ENCODE measurements at places on chromosomes 12 and 14.

- no peaks in the 10 kb centered on the region for H3K4me1 ChIP-seq
- H3K27me3 ChIP-seq, result peaks cover 18% of the 10 kb centered on the region
- no peak overlapping the region for H3K4me3 ChIP-seq
- H3K36me3 ChIP-seq, result no peaks in the 10 kb centered on the region
Observed at GRCh38 chr12:68888243-68888642, 44.7 kb downstream of the CPM start.

DNA sequence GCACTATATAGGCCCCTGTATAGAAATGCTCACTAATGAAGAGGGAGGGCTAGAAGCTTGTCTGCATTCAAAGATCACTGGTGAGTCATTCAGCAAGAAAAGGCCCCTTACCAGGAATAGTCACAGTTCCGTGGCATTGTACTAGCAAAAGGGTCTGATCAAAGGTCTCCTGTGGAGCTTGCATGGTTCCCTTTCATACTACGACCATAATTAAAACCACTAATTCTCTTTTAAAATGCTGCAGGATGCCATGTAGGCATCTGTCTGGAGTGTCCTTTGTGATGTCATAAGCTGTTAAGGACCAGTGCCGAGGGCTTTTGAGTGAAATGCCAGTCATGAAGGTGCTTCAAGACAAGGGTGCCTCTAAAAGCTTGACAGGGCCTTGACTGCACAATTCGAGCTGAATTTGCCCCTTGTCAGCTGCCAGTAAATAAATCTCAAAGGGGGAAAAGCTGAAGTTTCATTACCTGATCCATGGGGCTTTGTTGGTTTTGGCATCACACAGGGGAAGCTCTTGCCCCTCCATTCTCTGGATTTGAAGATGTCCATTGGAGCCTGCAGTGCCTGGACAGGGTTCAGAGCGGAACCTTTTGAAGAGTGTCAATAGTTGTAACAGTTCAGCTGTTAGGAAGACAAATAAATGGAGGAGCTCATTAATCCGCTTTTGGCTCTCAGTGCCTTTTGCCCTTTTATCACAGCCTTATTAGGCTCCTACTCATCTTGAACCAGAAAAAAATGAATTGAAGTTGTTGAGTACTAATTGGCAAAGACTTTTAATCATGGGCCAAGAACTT, 69.1 kb downstream of the TMEM260 start:
- H3K4me3 ChIP-seq, result no peak overlapping the region
- peaks cover 7% of the 10 kb centered on the region for H3K36me3 ChIP-seq
- H3K4me1 ChIP-seq, result no peaks in the 10 kb centered on the region
- DNase-seq, result no peak
- no peaks in the 10 kb centered on the region for H3K27me3 ChIP-seq

GRCh38 chr12:30701056-30701455, 5.4 kb upstream of the IPO8 start:
- H3K36me3 ChIP-seq, result no peaks in the 10 kb centered on the region
- H3K27me3 ChIP-seq, result no peaks in the 10 kb centered on the region
- DNase-seq, result no peak
- H3K4me1 ChIP-seq, result peaks cover 4% of the 10 kb centered on the region

DNA sequence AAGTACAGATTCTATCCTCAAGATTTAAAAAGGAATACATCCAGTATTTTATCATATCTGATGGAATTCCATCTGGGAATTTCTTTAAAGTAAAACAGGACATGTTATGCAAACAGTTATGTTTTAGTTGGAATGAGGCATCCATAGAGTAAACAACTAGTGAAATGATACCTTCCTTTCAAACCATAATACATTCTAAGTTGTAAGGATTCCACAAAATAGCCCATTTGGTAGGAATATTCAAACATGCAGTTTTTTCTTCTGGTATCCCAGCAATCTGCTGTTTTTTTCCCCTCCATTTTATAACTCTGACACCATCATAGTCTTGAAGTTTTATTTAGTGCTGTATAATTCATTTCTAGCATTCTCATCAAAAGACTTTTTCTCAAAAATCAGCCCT, 149.6 kb downstream of the ADAMTS20 start:
- H3K4me1 ChIP-seq, result no peaks in the 10 kb centered on the region
- no peak overlapping the region for H3K27ac ChIP-seq
- H3K4me3 ChIP-seq, result no peak overlapping the region
- no peak for DNase-seq
- no peaks in the 10 kb centered on the region for H3K27me3 ChIP-seq

GRCh38 chr14:99257673-99258221, 14.2 kb downstream of the BCL11B start:
- peak overlapping the region; percentile 100 for H3K27ac ChIP-seq
- no peak for DNase-seq
- no peaks in the 10 kb centered on the region for H3K27me3 ChIP-seq
- peaks cover 88% of the 10 kb centered on the region for H3K36me3 ChIP-seq
- peak overlapping the region; percentile 99 for H3K4me3 ChIP-seq
- peaks cover 92% of the 10 kb centered on the region for H3K4me1 ChIP-seq

DNA sequence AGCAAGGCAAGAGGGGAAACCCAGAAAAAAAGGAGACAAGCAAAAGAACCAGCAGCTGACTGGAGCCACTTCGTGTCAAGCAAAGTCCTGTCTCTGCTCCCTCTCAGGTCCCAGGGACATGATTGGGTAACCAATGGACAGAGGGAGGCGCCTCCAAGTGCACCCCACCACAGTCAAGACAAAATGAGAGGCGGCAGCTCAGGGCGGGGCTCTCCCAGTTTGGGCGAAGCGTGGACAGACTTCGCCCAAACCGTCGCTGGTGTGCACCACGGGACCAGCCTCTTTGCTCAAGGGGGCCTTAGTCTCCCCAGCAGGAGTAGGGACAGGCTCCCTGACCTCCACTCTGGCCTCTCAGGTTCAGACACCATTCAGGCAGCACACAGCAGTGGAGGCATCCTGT, 1.5 kb upstream of the BEGAIN start:
- peaks cover 2% of the 10 kb centered on the region for H3K36me3 ChIP-seq
- H3K27ac ChIP-seq, result no peak overlapping the region
- H3K27me3 ChIP-seq, result peaks cover 58% of the 10 kb centered on the region
- H3K4me1 ChIP-seq, result no peaks in the 10 kb centered on the region
- peak overlapping the region; percentile 40 for H3K4me3 ChIP-seq
- no peak for DNase-seq

- no peaks in the 10 kb centered on the region for H3K36me3 ChIP-seq
- peaks cover 34% of the 10 kb centered on the region for H3K27me3 ChIP-seq
- H3K27ac ChIP-seq, result no peak overlapping the region
- H3K4me1 ChIP-seq, result no peaks in the 10 kb centered on the region
- no peak for DNase-seq
Observed at GRCh38 chr12:102542816-102543440, 62.6 kb upstream of the IGF1 start.

GRCh38 chr14:94631536-94632304, 19.5 kb downstream of the SERPINA3 start:
- H3K27ac ChIP-seq, result no peak overlapping the region
- no peak overlapping the region for H3K4me3 ChIP-seq
- H3K4me1 ChIP-seq, result no peaks in the 10 kb centered on the region
- no peak for DNase-seq

DNA sequence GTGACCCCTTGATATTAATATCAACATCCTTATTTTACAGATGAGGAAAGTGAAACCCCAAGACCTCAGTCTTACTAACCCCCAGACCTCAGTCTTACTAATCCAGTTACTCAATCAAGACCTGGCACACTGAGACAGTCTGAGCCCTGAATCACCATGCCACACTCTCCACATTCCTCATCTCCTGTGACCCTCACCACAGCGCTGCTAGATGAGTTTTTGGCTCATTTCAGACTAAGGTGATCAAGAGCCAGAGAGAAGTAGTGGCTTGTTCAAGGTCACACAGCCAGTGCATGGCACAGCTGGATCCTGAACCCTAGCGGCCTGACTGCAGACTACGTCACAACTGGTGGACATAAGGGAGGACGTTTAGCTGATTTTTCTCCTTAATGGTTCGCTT, 579.2 kb downstream of the BCL11B start:
- no peaks in the 10 kb centered on the region for H3K4me1 ChIP-seq
- no peak overlapping the region for H3K4me3 ChIP-seq
- DNase-seq, result no peak
- no peaks in the 10 kb centered on the region for H3K27me3 ChIP-seq

DNA sequence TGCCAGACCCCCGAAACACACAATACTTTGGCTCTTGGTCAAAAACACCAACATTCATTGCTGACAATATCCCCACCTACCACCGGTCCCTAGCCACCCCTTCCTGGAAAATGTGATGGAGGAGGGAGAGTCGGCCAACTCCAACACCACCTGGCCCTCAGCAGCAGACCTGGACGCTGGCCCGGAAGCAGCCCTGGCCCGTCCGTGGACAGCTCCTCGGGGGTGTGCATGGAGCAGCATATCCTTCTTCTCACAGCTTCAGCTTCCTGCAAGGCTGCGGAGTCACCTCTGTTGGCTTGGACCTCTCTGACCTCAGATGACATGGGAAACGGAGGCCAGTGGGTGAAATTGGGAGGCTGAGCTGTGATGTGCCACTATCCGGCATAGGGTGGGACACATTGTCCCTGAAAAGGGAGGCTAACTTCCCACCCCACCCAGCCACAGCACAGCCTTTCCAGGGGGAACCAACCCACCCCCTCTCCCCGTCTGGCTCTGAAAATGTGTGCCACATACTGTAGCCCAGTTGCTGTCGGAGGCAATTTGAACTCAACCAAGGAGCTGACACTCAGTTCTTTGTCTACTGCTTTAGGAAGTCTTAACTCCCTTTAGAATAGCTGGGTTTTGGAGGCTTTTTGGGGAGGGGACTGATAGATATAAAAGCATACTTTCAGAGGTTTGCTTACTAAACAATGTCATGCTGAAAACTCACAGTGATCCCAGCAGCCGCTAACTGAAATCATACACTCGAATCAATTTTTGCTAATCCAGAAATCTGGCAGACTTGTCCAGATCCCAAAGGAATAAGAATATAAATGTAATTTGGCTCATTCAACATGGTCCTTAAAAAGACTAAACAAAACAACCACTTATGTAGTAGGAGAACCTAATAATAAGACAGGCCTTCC, 43.1 kb upstream of the LTA4H start:
- H3K4me3 ChIP-seq, result no peak overlapping the region
- H3K27ac ChIP-seq, result no peak overlapping the region
- H3K27me3 ChIP-seq, result peaks cover 20% of the 10 kb centered on the region
- H3K4me1 ChIP-seq, result no peaks in the 10 kb centered on the region
- DNase-seq, result no peak

GRCh38 chr12:128852026-128852698, 1.1 kb upstream of the GLT1D1 start:
- H3K4me3 ChIP-seq, result no peak overlapping the region
- H3K4me1 ChIP-seq, result no peaks in the 10 kb centered on the region
- H3K27me3 ChIP-seq, result peaks cover 38% of the 10 kb centered on the region

- no peaks in the 10 kb centered on the region for H3K36me3 ChIP-seq
- no peak for DNase-seq
- no peak overlapping the region for H3K27ac ChIP-seq
- no peaks in the 10 kb centered on the region for H3K27me3 ChIP-seq
- no peaks in the 10 kb centered on the region for H3K4me1 ChIP-seq
Observed at GRCh38 chr14:45526715-45527549, 273.9 kb upstream of the MIS18BP1 start.

DNA sequence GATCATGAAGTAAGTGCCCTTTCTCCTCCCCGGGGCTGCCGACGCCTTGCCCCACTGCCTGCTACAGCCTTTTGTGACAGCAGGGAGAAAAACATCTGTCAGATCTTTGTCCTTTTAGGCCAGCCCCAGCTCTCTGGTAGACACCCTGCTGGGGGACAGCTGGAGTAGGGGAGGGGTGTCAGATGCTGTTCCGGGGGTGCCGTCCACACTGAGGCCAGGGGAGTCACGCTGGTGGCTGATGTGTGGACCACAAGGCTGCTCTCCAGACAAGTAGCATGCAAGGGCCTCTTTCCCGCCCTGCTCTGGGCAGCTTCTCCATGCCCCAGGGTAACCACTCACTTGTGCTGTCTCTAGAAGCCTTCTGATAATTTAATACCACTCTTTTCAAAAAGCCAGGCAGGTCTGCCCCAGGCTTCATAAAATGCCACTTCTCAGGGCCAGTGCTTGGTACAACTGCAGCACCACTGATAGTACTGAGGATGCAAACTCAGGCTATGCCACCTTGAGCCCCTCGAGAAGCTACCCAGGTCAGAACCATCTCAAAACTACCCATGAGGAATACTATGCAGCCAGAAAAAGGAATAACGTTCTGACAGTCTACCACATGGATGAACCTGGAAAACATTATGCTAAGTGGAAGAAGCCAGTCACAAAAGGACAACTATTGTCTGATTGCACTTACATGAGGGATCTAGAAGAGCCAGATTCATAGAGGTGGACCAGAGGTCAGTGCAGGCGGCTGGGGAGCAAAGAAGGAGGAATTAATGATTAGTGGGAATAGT, 66.0 kb upstream of the RIN3 start:
- no peaks in the 10 kb centered on the region for H3K27me3 ChIP-seq
- peaks cover 12% of the 10 kb centered on the region for H3K4me1 ChIP-seq
- H3K27ac ChIP-seq, result no peak overlapping the region

GRCh38 chr14:95227279-95227860, 70.0 kb upstream of the DICER1 start:
- no peak overlapping the region for H3K27ac ChIP-seq
- H3K4me1 ChIP-seq, result no peaks in the 10 kb centered on the region
- H3K27me3 ChIP-seq, result peaks cover 10% of the 10 kb centered on the region
- no peak overlapping the region for H3K4me3 ChIP-seq
- H3K36me3 ChIP-seq, result no peaks in the 10 kb centered on the region

DNA sequence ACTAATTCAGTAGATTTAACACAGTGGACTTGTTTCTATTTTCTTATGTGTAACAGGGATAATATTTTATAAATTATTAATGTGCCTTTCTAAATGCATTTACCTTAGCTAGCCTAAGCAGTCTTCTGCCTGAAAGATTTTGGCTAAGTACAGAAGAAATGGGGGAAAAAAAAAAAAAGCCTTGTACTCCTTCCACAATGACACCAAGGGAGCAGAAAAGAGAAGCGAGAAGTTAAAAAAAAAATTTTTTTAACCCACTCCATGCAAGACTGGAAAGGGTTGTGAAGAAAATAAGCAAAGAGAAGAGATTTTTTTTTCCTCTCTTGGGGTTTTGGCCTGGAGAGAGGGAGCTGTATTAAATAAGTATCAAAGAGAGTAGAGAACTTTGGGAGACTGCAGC, 28.7 kb downstream of the NELL2 start:
- peaks cover 59% of the 10 kb centered on the region for H3K4me1 ChIP-seq
- peak overlapping the region; percentile 98 for H3K27ac ChIP-seq
- no peak for DNase-seq
- H3K4me3 ChIP-seq, result peak overlapping the region; percentile 76

DNA sequence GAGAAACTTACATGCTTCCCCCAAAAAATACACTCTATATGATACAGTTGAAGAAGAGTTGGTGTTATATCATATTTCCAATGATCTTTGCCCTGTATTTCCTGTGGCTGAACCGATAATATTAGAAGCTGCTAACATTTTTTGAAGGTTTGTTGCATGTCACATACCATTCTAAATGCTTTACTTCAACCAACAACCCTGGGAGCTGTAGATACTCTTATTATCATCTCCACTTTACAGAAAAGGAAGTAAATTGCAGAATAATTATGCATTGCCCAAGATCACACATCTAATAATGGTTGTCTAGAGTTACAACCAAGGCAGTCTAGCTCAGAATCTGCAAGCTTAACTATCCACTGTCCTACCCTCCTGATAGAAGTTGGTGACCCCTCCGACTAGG, 182.8 kb downstream of the NUAK1 start:
- H3K27ac ChIP-seq, result no peak overlapping the region
- peaks cover under 1% of the 10 kb centered on the region for H3K4me1 ChIP-seq
- H3K4me3 ChIP-seq, result no peak overlapping the region
- no peaks in the 10 kb centered on the region for H3K36me3 ChIP-seq
- no peak for DNase-seq
